NCI-H1930 (cell line): ENCODE measurements at places on chromosomes 3 and 15.

- DNase-seq: no peak
Measured at GRCh38 chr3:56758539-56758981, 43.2 kb downstream of the ARHGEF3 start.

- DNase-seq: no peak
Measured at GRCh38 chr3:167872941-167873340, 137.4 kb downstream of the SERPINI1 start.

- no peak for DNase-seq
Measured at GRCh38 chr15:89111961-89112340, 23.7 kb downstream of the ABHD2 start.

DNA sequence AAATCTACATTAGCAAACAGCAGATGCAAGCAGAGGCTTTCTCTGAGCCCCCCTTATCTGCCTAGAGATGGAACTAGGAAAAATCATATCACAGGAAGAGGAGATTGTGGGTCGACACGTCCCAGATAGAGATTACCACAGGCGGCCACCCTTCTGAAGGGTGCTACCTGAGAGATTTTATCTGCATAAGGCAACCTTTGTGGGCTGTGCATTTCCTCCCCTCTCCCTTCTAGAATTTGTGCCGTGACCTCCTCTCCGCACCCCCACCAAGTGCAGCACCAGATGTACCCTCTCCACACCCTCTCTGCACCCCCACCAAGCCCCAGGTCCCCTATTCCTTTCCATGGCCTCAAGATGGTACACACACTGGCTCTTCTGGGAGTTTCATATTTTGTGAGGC is 27.4 kb downstream of the METTL6 start:
- no peak for DNase-seq

DNA sequence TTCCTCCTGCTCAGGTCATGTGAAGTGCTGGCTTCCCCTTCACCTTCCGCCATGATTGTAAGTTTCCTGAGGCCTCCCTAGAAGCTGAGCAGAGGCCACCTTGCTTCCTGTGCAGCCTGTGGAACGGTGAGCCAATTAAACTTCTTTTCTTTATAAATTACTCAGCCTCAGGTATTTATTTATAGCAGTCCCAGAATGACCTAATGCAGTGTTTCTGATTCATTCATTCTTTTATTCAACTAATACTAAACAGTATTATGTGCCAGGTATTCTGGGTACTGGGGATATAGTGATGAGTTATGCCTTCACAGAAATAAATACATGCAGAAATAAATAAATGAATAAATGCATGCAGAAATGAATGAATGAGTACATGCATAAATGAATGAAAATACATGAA is 41.9 kb downstream of the EDEM1 start:
- no peak for DNase-seq

DNA sequence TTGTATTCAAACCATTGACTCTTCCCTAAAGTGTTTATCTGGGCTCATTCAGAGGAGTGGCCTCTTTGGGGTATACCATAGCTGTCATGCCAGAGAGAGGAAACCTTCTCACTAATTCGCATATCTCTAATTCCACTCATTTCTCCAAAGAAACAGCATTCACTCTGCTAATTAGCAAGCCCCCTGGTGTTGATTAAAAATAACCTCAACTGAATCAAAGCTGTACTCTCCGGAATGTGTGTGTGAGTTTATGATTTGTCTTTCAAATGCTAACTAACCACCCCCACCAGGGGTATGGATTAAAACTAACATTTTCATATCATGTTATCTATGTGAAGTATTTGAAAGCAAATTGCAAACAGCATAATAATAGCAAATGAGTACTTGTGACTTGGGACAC is 45.5 kb downstream of the PAQR5 start:
- no peak for DNase-seq

- DNase-seq: no peak
Measured at GRCh38 chr3:109177908-109178307, 41.4 kb downstream of the C3orf85 start.
